Activated CD4-positive, alpha-beta T cell treated with anti-CD3 and anti-CD28 coated beads for 36 hours (primary cell): ENCODE measurements at places on chromosomes 7 and 10. TPM values are rescaled to one million over a fixed set of nuclear protein-coding genes. Genes with fewer than 3 reads are reported as not detected.

- DNase-seq = peak; percentile 12
Measured at GRCh38 chr10:79136236-79137005, 67.7 kb downstream of the ZMIZ1 start.

DNA sequence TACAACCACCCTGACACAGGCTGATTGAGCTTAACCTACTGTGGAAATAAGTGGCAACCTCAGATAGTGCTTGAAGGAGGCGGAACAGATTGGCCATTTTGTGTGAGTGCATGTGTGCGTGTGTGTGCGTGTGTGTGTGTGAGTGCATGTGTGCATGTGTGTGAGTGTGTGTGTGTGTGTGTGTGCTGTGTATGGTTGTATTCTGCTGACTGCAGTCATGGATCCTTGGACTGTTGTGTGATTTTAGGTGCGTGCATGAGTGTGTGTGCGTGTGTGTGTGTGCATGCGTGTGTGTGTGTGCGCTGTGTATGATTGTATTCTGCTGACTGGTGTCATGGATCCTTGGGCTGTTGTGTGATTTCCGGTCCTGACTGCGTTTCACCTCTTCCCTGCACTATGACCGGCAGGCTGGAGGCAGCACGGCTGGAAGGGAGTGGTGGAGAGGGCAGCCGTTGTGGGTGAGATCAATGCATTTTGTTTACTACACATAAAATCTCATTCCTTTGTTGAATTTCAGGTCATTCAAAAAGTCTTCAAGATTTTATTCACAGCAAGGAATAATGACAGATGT, 6.3 kb downstream of the IQCE start:
- no peak for DNase-seq

- no peak for DNase-seq
Measured at GRCh38 chr7:28144266-28144665, 36.3 kb downstream of the JAZF1 start.

ZDHHC4 gene
- total RNA-seq = 34.1 TPM

VWDE gene
- 2.2 TPM for total RNA-seq

DNA sequence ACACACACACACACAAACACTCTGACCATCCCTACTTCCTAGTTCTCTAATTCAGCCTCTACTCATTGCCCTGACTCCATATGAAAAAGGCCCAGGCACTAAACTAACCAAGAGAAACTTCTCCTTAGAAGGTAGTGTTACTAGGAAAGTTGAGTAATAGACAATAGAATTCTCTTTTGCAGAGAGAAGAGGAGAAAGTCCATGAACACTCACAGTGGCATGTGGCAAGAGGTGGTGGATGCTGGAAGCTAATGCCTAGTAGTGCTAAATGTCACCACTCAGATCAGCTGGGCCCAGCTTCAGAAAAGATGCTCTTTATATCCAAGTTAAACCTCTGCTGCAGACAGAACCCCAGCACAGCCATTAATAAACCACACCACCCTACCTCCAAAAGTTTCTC, 58.2 kb downstream of the SORBS1 start:
- no peak for DNase-seq

SLC16A9 gene
- 1.4 TPM for total RNA-seq
